ENCODE measurements at places on chromosomes 16 and 17.

DNA sequence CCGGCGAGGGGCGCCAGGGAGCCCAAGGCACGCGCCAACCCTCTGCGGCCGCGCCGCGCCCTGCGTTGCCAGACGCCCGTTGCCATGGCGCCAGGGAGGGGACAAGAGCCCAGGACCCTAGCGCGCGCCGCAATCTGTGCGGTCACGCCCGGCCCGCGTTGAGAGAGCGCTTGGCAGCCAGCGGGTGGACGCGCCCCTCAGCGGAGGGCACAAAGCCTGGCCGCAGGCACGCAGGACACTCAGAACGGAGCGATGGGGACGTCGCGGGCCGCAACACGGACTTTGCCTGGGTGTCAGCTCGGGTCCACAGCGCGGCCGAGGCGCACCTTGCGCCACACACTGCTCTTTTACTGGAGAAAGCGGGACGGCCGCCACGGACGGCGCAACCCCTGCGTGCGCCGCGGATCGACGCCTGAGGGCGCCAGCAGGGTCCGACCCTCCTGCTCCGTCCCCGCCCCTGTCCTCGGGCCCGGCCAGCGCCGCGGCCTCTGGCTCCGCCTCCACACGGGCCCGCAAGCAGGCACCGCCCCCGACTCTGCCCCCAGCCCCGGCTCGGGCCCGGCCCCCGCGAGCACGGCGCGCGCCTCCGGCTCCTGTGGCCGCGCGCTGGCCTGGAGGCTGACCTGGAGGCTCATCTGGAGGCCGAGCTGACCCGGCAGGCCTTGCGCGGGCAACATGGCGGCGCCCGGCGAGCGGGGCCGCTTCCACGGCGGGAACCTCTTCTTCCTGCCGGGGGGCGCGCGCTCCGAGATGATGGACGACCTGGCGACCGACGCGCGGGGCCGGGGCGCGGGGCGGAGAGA is at the start of gene GFER:
TSS of gene GFER (plus strand) at position 650 of the 803 bp plus-strand sequence. CDS start at position 676, 26 bp downstream.
- DNase-seq = peak; percentile 85

DNA sequence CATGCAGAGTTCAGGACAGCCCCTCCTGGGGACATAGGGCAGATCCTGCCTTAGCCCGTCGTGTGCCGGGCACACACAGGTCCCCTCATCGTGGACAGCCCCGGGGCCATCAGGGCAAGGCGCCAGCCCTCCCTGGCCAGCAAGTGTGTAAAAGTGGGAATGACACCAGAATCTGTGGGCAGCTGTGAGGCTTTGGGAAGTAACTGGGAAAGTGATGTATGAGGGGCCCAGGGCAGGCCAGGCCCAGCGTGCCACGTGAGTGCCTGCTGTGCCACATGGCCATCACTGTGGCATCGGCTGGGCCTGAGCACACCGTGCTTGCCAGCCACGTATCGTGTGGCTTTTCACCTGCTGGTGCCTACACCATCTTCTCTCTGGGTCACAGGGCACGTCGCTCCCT is 26.6 kb downstream of the ACSF3 start:
- DNase-seq = no peak

GRCh38 chr17:9125722-9126121 is 104.4 kb downstream of the NTN1 start:
- DNase-seq = no peak

DNA sequence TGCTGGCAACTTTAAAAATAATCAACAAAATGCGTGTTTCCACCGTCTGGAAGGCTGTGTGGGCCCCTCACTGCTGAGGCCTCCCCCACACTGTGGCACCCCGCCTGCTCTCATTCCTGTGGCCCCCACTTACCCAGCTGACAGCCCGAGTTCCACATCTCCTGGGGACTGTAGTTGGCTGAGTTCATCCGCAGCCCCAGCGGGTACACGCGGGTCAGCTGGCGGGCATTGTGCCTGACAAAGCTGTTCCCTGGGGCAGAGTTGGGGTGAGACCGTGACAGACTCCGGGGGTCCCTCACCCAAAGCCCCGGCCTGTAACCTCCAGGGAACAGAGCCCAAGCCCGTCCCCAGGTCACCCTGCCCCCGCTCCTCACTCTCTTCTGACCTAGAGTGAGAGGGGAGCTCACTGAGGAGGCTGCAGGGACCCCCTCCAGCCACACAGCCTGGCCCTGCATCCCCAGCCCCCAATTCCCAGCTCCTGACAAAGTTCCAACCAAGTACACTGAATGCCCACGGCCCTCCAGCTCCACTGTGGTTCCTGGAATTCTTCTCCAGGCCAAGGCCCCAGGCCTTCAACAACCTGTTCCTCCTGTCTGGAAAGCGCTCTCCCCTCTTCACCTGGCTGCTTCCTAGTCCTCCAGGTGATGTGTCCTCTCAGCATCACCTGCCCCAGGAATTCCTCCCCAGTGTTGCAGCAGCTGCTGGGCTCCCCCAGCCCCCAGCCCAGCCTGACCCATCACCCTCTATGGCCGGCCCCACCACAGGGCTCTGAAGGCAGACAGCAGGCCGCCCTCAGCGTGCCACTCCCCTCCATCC is 18.0 kb downstream of the PLCD3 start:
- DNase-seq = no peak

All from GM04504 (cell line).